ENCODE measurements at places on chromosomes 2 and 18.

DNA sequence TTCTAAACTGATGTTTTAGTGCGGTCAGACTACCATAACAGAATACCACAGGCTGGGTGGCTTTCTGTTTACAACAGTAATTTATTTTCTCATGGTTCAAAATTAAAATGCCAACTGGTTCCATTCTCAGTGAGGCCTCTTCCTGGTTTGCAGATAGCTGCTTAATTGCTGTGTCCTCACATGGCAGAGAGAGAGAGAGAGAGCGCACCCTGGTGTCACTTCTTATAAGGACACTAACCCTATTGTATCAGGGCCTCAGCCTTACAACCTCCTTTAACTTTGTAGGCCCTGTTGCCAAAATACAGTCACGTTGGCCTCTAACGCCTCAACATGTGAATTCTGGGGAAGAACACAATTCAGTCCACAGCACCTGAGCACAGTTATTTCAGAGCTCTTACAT, 37.5 kb upstream of the ZNF385B start:
- DNase-seq: no peak

- DNase-seq: no peak
Measured at GRCh38 chr2:40373111-40373510, 78.8 kb downstream of the SLC8A1 start.

DNA sequence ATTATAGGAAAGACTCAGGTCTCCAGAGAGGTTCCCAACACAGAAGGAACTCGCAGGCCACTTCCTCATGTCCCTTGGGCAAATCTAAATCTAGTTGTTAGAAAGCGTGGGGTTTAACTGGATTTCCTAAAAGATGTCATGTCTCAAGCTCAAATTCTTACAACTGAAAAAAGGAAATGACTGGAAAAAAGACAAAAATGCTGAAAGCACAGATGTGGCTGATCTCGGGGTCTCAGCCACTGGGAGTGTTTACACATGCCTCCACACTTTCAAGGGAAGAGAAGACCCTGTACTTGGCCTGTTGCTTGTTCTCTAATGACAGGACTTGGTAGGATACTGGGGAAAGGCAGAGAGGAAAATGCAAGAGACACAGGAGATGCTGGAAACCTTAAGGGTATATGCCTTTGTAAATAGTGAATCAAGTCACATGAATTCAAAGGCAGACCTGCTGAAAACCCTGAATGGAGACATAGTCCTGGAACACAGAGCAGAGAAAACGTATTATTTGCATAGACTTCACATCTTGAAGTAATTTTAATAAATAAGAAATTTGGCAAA, 160.9 kb upstream of the MEIS1 start:
- DNase-seq: no peak

- DNase-seq: no peak
Measured at GRCh38 chr2:59353306-59353921, 1112.3 kb upstream of the FANCL start.

- no peak for DNase-seq
Measured at GRCh38 chr2:50347358-50348044, 684.4 kb downstream of the NRXN1 start.

DNA sequence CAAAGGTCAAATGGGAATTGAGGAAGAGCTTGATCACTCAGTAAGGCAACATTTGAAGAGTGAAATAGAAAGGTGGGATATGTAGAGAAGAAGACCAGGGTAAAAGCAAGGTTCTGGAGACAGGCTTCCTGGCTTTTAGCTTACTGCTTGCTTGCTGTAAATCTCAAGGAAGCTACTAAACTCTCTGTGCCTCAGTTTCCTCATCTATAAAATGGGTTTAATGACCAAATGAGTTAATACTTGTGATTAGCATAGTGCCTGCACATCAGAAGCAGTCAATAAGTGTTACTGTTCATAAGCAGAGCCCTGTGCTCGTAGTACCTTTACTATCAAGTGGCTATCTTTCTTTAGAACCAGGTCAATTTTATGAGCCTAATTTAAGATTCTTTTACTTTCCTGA, 222.2 kb upstream of the ITGA4 start:
- DNase-seq: no peak
